ENCODE measurements at places on chromosomes 2 and 18. TPM values are rescaled to one million over a fixed set of nuclear protein-coding genes. Genes with fewer than 3 reads are reported as not detected.

ABCG8 gene
- total RNA-seq = not detected

C2orf81 gene
- total RNA-seq = under 0.01 TPM

LRP1B gene
- total RNA-seq = under 0.01 TPM

IL37 gene
- total RNA-seq = not detected

Measured in dermis lymphatic vessel endothelial cell (primary cell).